ENCODE measurements at places on chromosomes 6 and 20. TPM values are rescaled to one million over a fixed set of nuclear protein-coding genes. Genes with fewer than 3 reads are reported as not detected.
A peak's percentile ranks its signal among the peaks of the same experiment; 100 is the strongest.

- no peak for DNase-seq
These were observed 87.9 kb downstream of the KIF13A start for GRCh38 chr6:17899491-17899890.

DNA sequence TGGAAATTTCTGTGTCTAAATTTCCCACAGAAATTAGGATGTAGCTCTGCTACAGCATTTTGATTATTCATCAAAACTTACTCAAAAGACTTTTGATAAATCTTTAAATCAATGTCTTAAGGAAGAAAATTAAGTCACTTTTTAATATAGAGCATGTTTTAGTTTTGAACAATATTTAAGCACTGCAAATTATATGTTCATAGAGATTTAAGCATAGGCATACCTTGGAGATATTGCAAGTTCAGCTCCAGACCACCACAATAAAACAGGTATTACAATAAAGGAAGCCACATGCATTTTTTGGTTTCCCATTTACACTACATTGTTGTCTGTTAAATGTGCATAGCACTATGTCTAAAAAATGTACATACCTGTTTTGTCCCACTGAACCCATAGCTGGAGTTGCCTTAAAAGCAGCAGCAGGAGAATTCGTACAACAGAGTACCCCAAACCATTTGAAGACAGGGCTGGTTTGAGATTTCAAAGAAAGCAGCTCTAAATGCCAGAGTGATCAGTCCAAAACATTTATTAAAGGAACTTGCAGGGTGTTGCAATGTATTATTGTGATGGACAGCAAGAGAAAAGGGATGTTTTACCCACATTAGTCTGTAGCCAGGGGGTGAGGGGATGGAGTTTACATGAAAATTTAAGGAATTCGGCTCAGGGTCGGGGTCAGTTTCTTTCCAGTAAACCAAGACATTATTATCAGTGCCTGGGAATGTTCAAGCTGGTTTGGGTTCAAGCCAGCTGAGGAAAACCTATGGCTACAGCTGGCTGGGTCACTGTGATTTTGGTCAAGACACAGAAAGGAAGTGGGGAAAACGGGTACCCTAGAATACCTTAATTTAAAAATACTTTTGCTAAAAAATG, 6.3 kb upstream of the LOC128125822 start:
- DNase-seq, result no peak

GRCh38 chr20:44402391-44403193, 47.1 kb downstream of the HNF4A start:
- no peak for DNase-seq

GRCh38 chr20:17870086-17870740, 98.4 kb downstream of the SNX5 start:
- peak; percentile 60 for DNase-seq

DNA sequence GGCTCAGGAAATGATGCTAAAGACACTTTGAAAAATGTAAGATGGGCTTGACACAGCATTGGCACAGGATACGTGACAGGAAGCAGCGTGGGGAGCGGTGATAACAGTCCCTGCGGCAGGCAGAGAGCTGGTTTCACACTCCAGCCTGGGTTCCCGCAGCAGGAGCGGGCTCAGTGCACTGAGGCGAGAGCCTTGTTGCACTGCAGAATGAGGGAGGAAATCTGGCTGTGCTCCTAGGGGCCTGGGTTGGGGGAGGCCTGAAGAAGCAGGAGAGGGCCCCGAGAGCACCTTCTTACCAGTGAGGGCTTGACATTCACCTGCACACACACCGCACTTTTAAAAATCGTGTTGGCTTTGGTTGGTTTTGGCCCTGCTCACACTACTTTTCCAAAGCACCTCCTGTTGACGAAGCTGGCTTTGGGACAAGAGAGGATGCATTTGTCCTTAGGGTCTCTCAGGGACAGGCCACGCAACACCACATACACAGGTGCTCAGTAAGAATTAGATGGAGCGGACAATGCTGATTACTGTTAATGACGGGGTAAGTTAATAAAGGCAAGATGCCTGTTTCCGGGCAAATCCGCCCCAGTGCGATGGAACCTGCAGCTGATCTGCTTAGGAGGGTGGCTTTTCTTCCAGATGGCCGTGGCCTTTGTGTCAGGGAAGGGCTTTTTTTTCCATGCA, 49.4 kb upstream of the ARMC2 start:
- peak; percentile 14 for DNase-seq

GRCh38 chr6:169965239-169965638, 213.8 kb downstream of the ERMARD start:
- DNase-seq, result no peak

- no peak for DNase-seq
These were observed 54.7 kb downstream of the LRFN2 start for GRCh38 chr6:40532349-40533000.

- no peak for DNase-seq
These were observed 12.6 kb downstream of the HLA-DPB1 start for GRCh38 chr6:33088258-33088930.

- DNase-seq, result peak; percentile 37
These were observed 151.1 kb downstream of the LRRC1 start for GRCh38 chr6:53945765-53946407.

DNA sequence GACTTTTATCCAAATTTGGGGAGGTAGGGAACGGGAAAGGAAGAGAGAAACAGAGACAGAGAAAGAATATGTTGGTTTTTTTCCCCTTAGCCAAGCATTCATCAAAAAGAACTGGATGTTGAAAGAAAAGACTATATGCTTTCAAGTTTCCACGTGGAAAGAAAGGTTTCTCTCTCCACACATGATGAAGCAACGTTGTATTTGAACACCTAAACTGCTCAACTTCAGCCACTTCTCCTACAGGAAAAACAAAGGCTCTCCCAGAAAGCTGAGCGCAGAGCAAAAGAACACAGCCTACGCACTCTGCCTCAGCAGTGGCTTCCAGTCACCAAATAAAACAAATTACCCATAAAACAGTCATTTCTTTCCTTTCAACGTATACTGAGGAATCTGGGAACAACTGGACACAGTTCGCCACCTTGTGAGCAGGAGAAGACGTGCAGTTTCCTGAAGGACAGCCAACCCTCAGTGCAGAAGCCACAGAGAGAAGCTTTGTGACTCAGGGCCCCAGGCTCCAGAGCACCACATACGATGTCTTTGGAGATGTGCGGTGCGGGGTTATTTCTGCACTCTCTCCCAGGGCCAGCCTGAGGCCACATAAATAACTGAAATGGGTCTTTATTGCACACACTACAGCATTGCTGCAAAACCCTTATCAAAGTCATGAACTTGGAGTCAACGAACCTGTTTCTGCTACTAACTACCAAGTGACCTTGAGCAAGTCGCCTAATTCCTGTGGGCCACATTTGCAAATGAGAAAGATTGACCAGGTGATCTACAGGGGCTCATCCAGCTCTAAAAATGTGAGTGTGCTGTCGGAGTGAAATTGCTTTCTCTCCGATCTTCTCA, 10.1 kb downstream of the IL17F start:
- DNase-seq, result no peak

GRCh38 chr6:138086573-138087196, 20.5 kb downstream of the PERP start:
- DNase-seq, result no peak

The PBOV1 gene
- not detected for total RNA-seq

The WFDC11 gene
- total RNA-seq, result not detected

The SLC12A5 gene
- not detected for total RNA-seq

The GHRH gene
- not detected for total RNA-seq

The RCAN2 gene
- 5.2 TPM for total RNA-seq

Data from upper lobe of left lung (tissue), 6 donors.